ENCODE measurements at places on chromosomes 7 and 10.
A peak's percentile ranks its signal among the peaks of the same experiment; 100 is the strongest.

- no peak for DNase-seq
Measured at GRCh38 chr10:96441987-96442643, 71.6 kb downstream of the TLL2 start.

DNA sequence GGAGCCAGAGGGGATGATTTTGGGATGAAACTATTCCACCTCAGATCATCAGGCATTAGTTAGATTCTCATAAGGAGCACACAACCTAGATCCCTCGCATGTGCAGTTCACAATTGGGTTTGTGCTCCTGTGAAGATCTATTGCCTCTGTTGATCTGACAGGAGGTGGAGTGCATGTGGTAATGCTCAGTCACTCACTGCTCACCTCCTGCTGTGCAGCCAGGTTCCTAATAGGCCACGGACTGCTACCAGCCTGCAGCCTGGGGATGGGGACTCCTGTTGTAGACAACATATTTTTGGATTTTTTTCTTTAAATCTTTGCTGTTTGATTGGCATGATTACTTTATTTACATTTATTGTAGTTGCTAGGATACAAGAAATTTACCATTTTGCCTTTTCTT lies 765.0 kb downstream of the INHBA start:
- DNase-seq: no peak

GRCh38 chr7:149865437-149865836 lies 8.3 kb upstream of the ATP6V0E2 start:
- no peak for DNase-seq

- DNase-seq: peak; percentile 18
Measured at GRCh38 chr7:120273476-120273975, 551 bp downstream of the KCND2 start.

- peak; percentile 56 for DNase-seq
Measured at GRCh38 chr10:13707156-13707881, 120.6 kb downstream of the PRPF18 start.

GRCh38 chr10:93475871-93476270 lies 6.3 kb downstream of the MYOF start:
- no peak for DNase-seq

Measured in globus pallidus (tissue), 1 donor.